ENCODE measurements at places on chromosomes 2 and 18. TPM values are rescaled to one million over a fixed set of nuclear protein-coding genes. Genes with fewer than 3 reads are reported as not detected.

EHD3 gene
- polyA plus RNA-seq: 7.1 TPM

TMEM37 gene
- polyA plus RNA-seq: 28.5 TPM

FAM161A gene
- polyA plus RNA-seq: 22.4 TPM

RPRD1A gene
- 53.9 TPM for polyA plus RNA-seq

RPIA gene
- polyA plus RNA-seq: 31.5 TPM

NTSR2 gene
- not detected for polyA plus RNA-seq

LDAH gene
- polyA plus RNA-seq: 22.6 TPM

- DNase-seq: no peak
Measured at GRCh38 chr18:41197967-41198366, 757.1 kb upstream of the PIK3C3 start.

- no peak for DNase-seq
Measured at GRCh38 chr2:172323861-172324597, 103.4 kb upstream of the ITGA6 start.

DNA sequence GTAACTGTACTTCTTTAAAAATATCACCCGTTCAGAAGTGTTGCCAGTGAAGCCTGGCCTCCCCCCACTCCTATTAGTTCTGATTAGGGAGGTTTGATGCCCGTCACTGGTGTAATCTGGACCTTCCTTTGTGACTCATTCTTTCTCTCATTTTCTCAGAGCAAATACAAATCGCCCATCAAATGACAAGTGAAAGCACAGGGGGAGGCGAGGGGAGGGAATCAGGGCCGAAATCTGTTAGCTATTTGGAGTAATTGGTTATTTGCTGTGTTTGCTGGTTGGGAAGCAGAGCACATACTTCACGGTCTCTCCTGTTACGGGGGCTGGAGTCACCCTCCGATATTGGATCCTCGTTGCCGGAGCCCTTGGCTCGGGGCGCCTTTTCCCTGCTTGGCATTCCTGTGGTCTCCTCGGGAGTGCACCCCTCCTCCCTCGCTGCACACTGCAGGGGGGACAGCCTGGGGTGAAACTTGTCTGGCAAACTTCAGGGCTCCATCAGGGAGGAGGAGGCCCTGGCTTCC is 178.1 kb downstream of the DYSF start:
- DNase-seq: no peak

DNA sequence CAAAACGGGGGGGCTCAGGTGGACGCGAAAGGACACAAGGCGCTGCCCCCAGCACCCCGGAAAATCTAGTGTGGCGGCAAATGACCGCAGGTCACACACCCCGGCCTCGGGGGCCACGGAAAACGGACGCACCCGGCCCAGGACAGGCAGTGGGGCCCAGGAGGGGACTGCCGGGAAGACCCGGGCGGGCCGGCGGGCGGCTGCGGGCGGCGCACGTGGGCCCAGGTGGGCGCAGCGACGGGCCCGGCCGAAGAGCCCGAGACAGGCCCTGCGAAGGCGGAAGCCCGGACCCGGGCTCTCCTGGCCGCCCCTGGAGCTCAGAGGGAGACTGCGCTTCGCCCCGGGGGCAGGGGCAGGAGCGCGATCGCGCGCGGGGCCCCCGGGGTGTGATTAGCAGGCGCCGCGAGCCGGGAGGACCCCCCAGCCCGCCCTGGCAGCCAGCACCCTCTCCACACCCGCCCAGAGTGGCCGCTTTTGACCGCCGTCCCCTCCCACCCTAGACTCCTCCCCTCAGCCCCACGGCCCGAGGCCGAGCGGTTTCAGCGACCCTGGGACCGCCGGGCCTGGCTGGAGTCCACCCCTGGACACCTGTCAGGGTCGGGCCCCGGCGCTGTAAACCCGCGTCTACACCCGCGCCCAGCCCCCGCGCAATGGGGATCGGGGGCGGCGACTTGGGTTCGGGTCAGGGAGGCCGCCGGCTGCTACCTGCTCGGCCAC is 773 bp downstream of the MBP start:
- DNase-seq: peak; percentile 93

DNA sequence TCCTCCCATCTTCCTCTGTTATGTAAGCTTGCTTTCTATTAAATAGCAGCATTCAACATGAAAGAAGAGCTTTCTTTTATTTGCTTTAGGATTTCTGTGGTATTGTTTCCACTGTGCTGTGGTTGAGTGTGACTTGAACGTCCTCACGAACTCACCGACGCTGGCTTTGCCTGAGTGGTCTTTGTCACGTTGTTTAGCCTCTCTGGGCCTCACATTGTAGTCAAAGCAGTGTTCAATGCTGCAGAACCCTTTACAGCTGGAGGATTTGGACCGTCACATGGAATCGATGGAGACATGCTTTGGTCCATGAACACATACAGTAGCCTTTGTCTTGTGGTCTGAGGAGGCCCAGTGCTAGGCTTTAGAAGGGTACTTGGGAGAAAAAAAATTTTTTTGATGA is 66.3 kb downstream of the TANC1 start:
- DNase-seq: no peak

DNA sequence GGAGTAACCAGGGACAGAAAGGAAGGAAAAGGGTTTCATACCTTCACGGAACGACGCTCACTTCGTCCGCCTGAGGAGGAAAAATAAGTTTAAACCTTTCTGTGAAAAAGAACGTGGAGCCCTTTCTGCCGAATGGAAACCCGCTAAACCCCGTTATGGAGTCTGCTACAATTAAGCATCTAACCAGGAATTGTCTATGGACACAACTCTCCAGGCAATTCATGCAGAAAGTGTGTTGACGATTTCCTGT is 528 bp upstream of the PPP4R3B start:
- no peak for DNase-seq

DNA sequence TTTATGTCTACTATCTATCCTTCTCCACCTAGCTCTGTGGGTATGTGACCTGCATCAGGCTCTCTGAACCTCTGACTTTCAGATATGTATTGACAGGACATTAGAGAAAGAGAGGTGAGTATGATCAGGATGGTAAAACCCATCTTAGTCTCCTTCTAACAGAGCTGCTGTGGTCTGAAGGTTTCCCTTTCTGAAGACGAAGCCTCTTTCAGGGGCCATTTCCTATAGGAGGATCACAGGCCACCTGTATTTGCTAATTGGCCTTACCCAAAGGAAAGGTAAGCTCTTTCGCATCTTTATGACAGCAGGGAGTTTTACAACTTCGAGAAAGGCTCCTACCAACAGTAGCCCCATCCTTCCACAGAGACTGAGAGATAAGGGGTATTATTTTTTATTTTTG is 442.9 kb downstream of the KCNJ3 start:
- DNase-seq: no peak

GRCh38 chr2:222105046-222105445 is 193.8 kb downstream of the PAX3 start:
- no peak for DNase-seq

- no peak for DNase-seq
Measured at GRCh38 chr2:175931805-175932204, 70.3 kb downstream of the LNPK start.

- no peak for DNase-seq
Measured at GRCh38 chr2:223781560-223781959, 55.8 kb downstream of the AP1S3 start.

GRCh38 chr2:43179942-43180341 is 46.5 kb downstream of the ZFP36L2 start:
- no peak for DNase-seq

DNA sequence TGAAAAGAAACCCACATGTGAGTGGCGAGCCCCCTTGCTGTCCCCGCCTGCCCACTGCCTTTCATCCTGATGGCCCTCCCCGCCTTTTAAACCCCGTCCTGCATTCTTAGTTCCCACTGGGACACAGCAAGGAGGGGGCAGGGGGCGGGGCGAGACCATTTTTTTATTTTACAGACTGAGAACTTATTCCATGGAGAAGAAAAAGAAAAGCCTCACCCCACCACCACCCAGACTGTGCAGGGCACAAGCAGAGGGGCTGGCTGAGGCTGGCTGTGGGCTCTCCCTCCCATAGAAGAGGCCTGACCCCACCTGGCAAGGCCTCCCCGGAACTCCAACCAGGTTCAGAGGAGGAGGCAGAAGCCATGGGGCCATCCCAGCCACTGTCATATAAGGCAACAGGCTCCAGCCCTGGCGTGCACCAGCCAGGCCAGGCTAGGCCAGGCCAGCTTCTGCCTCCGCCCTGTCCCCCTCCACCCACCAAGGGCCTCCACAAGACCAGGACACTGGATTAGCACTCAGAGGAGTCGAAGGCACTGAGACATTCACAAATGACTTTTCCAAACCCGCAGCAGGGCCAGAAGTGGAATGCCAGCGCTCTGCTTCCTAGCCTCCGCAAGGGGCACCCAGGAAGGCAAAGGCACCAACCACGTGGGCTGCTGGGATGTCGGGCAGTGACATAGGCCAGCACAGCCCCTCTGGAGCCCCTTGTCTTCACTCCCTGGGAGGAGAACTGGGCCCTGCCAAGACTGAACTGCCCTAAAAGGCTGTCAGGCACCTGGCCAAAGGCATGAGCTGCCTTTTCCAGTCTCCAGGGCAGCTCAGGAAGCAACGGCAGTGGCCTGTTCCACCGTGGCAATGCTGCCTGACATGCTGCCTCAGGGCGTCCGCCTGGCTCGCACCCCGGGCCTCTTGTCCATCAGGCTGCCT is 37.5 kb upstream of the SEMA4C start:
- DNase-seq: no peak

DNA sequence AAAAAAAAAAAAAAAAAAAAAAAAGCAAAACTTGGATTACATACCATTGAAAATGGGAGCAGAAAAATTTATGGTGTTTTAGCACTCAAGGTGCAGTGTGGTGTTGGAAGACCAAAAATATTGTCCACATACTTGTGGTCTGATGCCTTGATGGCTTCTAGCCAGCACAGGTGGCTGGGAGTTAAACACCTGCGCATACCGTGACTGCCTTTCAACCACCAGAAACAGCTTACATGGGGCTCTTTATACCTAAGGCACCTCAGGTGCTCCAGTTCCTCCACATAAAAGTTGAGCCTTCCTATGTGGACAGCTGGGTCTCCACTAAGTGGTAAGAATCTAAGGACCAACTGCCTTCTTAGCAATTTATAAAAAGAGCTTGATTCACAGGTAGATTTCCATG is 802.6 kb upstream of the CELF4 start:
- DNase-seq: no peak

All from left lung (tissue), 14 donors.